ENCODE measurements at places on chromosomes 1 and 21.

- DNase-seq: no peak
Observed at GRCh38 chr1:94926126-94926914, 590 bp downstream of the CNN3 start.

DNA sequence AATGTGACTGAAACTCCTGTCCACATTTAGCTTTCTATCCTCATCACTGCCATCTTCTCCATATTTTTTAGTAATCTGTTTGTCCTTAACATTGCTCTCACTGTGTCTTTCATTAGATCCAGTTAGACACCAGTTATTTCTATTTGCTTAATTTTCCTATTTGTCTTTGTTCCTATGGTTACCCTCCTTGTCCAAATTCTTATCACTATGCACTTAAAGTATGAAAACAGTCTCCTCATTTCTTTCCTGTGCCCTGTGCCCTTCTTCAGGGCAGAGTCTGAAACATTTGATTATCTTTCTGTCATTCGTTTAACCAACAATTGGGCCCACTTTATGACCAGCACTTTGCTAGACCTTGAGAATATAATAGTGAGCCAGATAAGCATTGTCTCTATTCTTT, 64.2 kb downstream of the SLC30A7 start:
- no peak for DNase-seq

- no peak for DNase-seq
Observed at GRCh38 chr1:32988665-32989064, 24.1 kb upstream of the RNF19B start.

GRCh38 chr1:27109103-27109822, 45.7 kb downstream of the SLC9A1 start:
- DNase-seq: no peak

- DNase-seq: no peak
Observed at GRCh38 chr1:165383067-165383466, 26.6 kb upstream of the LMX1A start.

GRCh38 chr1:94081566-94082344, 39.2 kb downstream of the ABCA4 start:
- no peak for DNase-seq
